ENCODE measurements at places on chromosomes 12 and 14.

DNA sequence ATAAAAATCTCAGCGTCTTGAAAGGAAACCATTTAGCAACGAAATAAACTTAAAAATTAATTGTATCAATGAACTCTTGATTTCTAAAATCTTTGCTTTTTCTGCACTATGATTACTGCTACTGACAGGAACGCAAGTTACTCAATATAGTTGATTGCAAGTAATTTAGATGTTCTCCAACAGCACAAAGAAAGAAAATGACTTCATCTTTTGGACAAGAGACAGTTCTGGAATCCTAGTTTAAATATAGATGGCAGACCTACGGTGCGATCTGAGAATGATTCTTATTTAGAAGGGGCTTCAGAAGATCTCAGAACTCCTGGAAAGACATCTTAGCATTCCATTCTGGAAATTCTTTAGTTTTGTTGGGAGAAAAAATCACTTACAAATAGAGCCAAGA is 1.4 kb upstream of the SUDS3 start:
- no peak for DNase-seq

- no peak for DNase-seq
Observed at GRCh38 chr12:69433653-69434052, 36.5 kb upstream of the FRS2 start.

- DNase-seq = no peak
Observed at GRCh38 chr14:102097441-102098135, 10.7 kb upstream of the HSP90AA1 start.

- no peak for DNase-seq
Observed at GRCh38 chr14:98962118-98962517, 309.9 kb downstream of the BCL11B start.

DNA sequence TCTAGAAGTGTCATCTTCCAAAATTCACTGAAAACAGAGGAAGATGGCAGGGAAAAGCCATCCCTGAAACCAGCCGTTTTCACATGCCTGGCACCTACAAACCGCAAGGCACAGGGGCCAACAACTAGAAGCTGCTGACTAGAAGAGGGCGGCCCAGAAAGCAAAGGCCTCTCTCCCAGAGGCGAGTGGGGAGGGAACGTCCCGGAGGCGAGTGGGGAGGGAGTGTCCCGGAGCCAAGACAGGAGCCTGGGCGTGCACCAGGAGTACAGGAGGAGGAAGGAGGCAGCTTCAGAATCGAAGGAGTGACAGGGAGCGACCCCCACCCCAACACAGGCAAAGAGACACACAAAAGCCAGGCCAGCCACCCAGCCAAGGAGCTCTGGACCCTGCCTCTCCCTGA is 21.0 kb downstream of the ANKLE2 start:
- DNase-seq = no peak

All from left lung (tissue), 14 donors.